NCI-H2107 (cell line): ENCODE measurements at places on chromosomes 4 and X.

GRCh38 chrX:43898406-43899035 is 16.3 kb upstream of the MAOB start:
- no peak for DNase-seq

DNA sequence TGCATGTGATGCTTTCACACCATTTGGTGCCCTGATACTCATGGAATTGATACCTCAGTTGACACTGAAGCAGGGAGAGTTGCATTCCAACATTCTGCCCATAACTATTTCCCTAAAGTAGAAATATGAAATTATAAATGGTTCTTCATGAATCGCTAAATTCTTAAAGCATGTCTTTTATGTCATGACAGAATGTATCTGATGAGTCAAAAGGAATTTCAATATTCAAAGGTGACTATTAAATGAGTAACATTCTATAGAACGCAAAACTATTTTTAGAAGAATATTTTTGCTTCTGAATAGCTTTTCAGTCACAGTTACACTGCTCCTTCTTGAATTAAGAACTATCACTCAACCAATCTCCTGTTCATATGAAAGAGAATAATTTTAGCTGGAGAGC is 152.8 kb downstream of the ADGRA3 start:
- no peak for DNase-seq

DNA sequence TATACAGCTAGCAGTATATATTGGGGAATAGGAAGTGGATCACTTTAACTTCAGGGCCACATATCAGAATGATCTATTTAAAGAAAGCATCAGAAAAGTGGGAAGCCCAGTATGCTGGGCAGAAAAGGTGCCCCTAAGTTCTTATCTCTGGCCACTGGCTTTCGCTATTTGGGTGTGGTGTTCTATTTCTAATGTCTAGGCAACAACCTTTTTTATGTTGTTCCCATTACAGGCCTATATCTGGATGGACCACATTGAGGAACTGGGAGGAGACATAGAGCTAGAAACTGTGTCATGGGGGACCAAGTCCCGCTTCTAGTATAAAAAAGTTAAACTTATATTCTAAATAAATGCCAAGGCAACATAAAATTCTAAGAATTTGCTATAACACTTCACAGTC is 935.6 kb downstream of the PDHA2 start:
- DNase-seq, result no peak

GRCh38 chr4:73230865-73231517 is 27.6 kb downstream of the ANKRD17 start:
- DNase-seq, result no peak

DNA sequence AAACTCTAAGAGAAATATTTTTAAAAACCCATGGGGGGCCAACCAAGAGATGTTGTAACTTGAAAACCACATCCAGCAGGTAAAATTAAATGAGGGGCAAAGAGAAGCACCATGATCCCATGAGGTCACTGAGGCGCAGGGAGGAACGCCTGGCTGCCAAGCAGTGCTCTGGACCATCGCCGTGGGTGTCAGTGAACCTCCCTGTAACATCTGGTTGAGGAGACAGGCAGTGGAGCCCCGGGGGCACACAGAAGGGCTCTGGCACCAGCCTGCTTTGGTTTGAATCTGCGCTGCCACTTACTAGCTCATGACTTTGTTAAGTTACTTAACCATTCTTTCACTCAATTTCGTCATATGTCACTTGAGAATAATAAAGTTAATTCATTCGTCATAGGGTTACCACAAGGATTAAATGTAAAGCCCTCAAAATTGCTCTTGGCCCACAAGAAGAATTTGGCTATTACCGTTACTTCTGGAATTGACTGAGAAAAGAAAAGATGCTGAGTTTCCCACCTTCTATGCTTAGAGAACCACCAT is 41.6 kb upstream of the SLC25A4 start:
- no peak for DNase-seq

- DNase-seq, result no peak
Observed at GRCh38 chr4:109041463-109042360, 260.7 kb downstream of the COL25A1 start.

GRCh38 chr4:8422327-8422726 is 18.2 kb downstream of the ACOX3 start:
- DNase-seq, result no peak

DNA sequence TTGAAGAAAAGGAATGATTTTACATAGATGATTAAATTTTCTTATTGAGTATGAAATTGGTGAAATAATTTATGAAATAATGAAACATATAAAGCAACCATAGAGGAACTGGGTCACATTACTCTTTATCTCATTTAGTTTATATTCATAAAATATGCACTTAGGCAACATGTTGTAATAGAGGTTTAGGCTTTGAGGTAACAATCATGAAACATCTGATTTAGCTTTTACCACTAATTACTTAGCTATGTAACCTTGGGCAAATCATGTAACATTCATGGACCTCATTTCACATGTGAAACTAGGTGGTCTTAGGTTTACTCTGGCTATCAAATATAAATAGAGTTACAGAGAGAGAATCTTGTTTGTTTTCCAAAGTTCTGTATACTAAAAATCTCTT is 54.5 kb upstream of the SMARCA5 start:
- no peak for DNase-seq

DNA sequence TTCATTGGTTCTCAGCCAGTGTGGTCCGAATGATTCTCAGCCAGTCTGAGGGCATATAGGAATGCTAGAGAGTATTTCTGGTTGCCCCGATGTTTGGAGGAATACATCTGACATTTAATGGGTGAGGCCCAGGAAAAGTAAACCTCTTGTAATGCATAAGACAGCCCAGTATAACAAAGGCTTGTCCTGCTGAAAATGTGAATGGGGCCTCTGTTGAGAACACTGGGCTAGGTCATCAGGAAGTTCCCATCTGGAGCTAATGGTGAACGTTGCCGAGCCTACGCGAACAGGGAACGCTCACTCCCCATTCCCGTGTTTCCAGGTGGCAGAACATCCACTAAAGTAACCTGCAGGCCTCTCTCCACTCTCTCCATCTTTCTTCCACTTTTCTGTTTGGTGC is 132.0 kb upstream of the CLNK start:
- no peak for DNase-seq

GRCh38 chr4:83013420-83013867 is 2.8 kb upstream of the LIN54 start:
- DNase-seq, result no peak

GRCh38 chr4:119093042-119093827 is 42.4 kb upstream of the MYOZ2 start:
- DNase-seq, result no peak

- peak; percentile 11 for DNase-seq
Observed at GRCh38 chr4:7194251-7195140, 2.2 kb downstream of the SORCS2 start.

GRCh38 chrX:24020306-24020876 is 6.6 kb downstream of the KLHL15 start:
- DNase-seq, result no peak

DNA sequence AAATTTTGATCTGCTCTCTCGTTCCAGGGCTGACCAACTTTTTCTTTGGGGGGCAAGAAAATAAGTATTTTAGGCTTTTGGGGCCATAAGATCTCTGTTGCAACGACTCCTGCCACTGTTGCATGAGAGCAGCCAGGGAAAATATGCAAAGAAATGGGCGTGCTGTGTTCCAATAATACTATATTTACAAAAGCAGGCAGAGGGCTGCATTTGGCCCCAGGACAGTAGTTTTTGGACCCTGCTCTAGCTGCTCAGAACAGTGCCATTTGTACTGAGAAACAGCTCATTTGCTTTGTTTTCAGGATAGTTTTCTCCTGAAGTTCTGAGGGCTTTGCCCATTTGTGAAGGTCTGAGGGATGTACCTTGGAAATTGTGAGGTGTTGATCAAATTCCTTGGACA is 135.1 kb upstream of the MBNL3 start:
- no peak for DNase-seq

DNA sequence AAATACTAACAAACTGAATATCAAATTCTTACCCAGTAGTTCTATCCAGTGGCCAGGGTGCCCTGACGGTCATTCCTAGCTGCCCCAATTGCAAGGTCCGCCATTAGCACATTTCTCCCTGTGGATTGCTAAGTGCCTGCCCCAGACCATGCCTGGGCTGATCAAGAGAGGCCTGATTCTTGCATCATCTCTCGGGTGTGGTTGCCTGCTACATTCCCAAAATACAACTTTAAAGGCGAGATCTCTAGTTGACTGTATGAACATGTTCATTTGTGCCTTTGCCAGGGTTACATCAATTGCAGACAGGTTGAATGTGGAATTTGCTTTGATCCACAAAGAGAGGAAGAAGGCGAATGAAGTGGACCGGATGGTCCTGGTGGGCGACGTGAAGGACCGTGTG is 28.0 kb downstream of the PRPS2 start:
- DNase-seq, result no peak

GRCh38 chr4:89129080-89129640 is 17.8 kb downstream of the TIGD2 start:
- no peak for DNase-seq

GRCh38 chrX:71111921-71112431 is 599 bp upstream of the IL2RG start:
- no peak for DNase-seq

GRCh38 chr4:44056721-44057151 is 391.9 kb downstream of the KCTD8 start:
- DNase-seq, result no peak

GRCh38 chr4:174658246-174658645 is 136.0 kb upstream of the HPGD start:
- no peak for DNase-seq

GRCh38 chr4:138190452-138190858 is 51.7 kb downstream of the SLC7A11 start:
- no peak for DNase-seq

- no peak for DNase-seq
Observed at GRCh38 chr4:173281406-173282255, 52.5 kb downstream of the HMGB2 start.

DNA sequence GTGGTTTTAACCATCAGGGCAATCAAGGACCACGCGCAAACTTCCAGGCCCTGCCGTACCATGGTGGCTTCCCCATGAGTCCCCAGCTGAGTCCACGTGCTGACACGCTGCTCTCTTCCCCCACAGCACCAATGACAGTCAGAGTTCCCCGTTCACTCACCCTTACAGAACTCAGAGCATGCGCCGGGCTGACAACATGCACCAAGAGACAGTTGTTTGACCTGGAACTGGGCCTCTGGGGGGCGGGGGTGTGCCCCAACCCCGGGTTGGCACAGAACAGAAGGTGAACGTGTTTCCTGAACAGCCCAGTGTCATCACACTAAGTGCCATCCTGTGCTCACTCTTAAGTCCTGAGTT is 29.4 kb downstream of the IRF2 start:
- no peak for DNase-seq

GRCh38 chr4:48296365-48296764 is 26.7 kb upstream of the TEC start:
- DNase-seq, result no peak

DNA sequence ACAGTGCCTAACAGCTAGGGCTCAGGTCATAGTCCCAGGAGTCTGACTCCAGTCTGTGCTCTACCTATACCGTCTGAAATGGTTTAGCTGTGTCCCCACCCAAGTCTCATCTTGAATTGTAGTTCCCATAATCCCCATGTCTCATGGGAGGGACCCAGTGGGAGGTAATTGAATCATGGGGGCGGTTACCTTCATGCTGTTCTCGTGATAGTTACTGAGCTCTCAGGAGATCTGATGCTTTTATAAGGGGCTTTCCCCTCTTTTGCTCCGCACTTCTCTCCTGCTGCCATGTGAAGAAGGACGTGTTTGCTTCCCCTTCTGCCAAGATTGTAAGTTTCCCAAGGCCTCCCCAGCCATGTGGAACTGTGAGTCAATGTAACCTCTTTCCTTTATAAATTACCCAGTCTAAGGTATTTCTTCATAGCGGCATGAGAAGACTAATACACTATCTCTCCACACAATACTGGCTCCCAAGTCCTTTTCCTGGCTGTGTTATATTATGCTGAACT is 110.8 kb downstream of the AFAP1 start:
- DNase-seq, result no peak

DNA sequence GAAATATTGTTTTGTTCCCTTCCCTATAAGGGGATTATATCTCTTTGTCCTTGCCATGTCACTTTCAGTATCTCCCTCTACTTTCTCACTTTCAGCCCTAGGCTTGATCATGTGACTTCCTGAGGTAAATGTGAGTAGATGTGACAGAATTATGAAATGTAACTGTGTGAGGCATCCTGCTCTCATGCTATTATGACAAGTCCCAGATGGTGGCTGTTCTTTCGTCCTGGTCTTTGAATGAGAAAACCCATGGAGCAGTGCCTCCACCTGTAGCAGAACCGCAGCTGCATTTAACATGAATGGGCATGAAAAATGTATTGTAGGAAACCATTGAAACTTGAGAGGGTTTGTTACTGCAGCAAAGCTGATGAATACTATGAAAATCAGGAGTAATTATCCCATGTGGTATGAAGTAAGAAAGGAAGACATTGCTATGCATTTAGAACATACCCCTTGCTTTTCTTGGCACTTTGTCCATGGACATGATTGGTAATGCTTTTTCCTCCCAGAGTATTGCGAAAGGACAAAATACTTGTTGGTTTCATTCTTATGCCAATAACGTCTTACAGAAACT is 202.2 kb upstream of the GPRIN3 start:
- DNase-seq, result no peak

GRCh38 chrX:71504346-71504745 is 28.6 kb upstream of the OGT start:
- no peak for DNase-seq

- DNase-seq, result no peak
Observed at GRCh38 chr4:113788888-113789287, 27.4 kb upstream of the CAMK2D start.

- DNase-seq, result peak; percentile 4
Observed at GRCh38 chr4:145481164-145481941, at the start of gene SMAD1. Gene SMAD1, plus strand, starts transcription at chr4:145481853. Its CDS starts 32,761 bp downstream, at chr4:145514614.

DNA sequence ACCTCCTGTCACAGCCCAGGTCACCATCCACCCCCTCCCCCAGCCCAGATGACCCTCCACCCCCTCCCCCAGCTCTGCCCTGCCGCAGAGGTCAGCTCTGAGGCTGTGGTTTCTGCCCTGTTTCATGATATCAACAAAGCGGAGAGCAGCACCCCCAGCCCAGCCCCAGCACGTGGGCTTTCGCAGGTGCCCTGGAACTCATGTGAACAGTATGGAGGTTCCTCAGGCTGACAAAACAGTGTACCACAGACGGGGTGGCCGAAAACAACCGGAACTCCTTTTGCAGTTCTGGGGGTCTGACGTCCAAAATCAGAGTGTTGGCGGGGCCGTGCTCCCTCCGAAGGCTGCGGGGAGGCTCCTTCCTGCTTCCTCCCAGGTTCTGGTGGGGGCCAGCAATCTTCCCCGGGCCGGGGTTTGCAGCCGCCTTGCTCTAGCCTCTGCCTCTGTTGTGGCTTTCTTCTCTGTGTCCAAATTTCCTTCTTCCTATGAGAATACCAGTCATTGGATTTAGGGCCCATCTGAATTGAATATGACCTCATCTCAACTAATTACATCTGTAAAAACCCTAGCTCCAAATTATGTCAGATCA is 7.9 kb upstream of the PSAPL1 start:
- DNase-seq, result no peak

GRCh38 chrX:24014388-24015018 is 12.5 kb downstream of the KLHL15 start:
- DNase-seq, result no peak

DNA sequence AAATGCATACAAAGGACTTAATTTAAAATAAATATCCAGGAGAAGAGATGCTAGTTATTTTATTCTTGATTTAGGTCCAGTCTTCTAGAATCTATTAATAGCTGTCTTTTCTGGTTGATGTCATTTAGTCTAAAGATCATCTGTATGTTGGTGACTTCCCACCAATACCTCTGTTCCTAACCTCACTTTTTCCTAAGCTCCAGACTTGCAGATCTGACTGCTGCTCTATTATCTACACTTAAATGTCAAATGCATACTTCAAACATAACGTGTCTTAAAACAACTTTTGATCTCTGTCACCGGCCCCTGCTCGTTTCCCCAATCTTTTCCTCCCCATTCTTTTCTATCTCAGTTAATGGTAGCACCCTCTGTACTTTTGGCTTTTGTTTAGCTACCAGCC is 133.3 kb downstream of the STIM2 start:
- DNase-seq, result no peak
